ENCODE measurements at places on chromosomes 2 and 18.
A peak's percentile ranks its signal among the peaks of the same experiment; 100 is the strongest.

DNA sequence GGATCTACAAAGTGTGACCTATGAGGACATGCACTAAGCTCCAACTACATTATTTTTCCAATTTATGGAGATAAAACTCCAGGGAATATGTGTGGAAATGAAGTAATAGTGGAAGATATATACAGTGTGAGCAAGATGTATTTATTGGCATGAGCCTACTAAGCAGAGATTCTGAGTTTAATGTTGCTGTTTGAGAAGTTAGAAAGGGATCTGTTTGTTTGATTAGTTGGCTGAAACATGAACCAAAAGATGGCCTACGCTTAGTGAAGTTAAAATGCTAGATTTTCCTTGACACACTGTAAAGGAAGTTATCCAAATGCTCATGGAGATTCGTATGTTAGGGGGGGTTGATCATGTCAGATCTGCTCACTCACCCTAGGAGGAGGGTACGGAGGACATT is 621.7 kb downstream of the TMEM182 start:
- DNase-seq, result no peak

DNA sequence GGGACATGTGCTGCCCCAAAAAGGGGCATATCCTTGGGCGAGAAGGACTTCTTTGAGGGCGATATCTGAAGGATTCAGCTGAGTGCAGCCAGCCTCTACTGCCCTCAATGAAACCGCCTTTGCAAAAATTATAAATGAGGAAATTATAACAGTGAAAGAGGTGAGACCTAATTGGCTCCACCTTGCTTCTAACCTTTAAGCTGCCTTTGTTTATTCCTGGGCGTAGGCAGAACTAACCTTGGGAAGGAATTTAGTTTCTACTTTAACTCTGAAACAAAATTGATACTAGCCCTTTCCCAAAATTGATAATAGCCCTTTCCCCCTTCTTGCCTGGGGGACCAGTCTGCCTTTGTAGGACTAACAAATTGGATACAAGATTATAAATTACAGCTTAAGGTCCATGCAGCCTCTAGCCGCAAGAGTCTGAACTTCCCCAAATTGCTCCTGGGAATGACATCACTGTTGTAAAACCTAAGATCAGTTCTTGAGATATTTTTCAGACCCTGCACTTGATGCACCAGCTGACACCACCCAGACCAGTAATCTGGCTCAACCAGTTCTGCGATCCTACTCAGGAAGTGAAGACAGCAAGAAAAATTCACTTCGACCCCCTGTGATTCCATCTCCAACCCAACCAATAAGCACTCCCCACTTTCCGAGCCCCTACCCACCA is 36.0 kb upstream of the ASAP2 start:
- DNase-seq, result peak; percentile 36

GRCh38 chr18:65768120-65768778 is 17.4 kb downstream of the CDH7 start:
- DNase-seq, result no peak

DNA sequence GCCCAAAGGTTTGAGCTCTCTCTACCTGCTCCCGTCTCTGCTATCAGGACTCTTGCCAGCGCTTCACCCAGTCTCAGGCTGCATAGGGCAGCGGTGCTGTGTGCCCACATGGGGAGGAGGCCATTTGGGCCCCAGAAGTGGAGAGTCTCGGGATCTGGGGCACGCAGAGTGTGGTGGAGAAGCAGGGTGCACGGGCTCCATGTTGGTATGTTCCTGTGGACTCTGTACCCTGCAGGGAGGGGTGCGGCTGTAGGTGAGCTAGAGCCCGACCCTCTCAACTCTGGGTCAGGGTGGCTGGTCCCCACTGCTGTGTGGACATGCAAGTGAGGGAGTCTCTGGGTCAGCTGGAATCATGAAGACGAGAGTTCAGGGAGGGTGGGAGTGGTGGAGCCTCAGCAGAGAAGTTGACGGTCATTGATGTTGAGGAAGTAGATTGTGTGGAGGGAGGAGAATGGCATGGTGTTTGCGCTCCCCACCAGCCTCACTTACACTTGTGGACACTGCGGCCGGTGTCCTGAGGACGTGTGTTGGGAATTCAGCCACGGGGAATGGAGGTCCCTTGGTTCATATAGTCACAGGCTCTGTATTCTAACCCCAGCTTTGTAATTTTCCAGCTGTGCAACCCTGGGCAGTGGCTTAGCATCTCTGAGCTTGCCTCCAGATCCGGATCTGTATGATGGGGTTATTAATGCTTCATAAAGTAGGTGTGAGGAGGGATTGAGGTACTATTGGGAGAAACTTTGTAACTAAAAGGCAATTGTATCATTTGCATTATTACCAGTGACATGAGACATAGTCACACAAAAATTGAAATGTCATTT is 840 bp upstream of the PSD4 start:
- no peak for DNase-seq

- no peak for DNase-seq
Measured at GRCh38 chr2:85766229-85766628, 12.4 kb downstream of the ATOH8 start.

GRCh38 chr18:46222710-46223360 is 118.7 kb downstream of the HAUS1 start:
- DNase-seq, result no peak

- no peak for DNase-seq
Measured at GRCh38 chr2:23556929-23557328, 171.9 kb downstream of the KLHL29 start.

- no peak for DNase-seq
Measured at GRCh38 chr2:221741496-221742211, 169.6 kb upstream of the EPHA4 start.

GRCh38 chr2:65549631-65550030 is 117.2 kb upstream of the SPRED2 start:
- no peak for DNase-seq

GRCh38 chr18:3923750-3924149 is 473.8 kb downstream of the TGIF1 start:
- no peak for DNase-seq

DNA sequence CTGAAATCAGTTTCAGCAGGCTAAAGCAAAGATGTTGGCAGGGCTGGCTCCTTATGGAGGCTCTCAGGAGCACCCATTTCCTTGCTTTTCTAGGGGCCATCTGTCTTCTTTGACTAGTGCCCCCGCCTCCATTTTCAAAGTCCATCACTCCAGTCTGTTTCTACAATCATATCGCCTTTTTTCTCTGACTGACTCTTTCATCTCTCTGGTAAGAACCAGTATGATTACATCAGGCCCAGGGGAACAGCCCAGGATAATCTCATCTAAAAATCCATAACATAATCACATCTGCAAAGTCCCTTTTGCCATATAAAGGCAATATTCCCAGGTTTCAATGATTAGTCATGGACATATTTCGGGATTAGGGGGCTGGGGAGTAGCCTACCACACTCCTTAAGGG is 57.0 kb downstream of the CUL3 start:
- DNase-seq, result no peak

DNA sequence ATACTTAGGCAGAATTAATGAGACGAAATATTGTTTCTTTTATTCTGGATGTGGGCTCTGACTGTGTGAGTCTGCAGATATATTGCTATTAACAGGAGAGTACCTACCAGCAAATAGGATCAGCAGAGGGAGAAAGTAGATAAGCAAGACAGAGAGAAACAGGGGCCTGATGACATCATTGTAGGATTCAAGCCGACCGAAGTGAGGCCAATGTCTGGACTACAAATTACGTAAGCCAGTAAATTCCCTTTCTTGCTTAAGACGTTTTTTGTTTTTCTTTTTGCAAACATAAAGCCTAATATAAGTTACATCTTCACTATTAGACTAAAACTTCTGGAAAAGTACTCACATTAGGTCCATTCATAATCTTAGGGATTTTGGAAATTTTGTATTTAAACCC is 21.4 kb upstream of the PTPRM start:
- DNase-seq, result no peak

DNA sequence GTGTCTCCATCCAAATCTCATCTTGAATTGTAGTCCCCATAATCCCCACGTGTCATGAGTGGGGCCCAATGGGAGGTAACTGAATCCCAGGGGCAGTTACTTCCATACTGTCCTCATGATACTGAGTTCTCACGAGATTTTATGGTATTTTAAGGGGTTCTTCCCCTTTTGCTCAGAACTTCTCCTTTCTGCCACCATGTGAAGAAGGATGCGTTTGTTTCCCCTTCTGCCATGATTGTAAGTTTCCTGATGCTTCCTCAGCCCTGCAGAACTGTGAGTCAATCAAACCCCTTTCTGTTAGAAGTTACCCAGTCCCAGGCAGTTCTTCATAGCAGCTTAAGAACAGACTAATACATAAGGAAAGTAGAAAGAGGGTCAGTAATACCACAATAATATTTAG is 480.4 kb downstream of the KCNJ3 start:
- no peak for DNase-seq

DNA sequence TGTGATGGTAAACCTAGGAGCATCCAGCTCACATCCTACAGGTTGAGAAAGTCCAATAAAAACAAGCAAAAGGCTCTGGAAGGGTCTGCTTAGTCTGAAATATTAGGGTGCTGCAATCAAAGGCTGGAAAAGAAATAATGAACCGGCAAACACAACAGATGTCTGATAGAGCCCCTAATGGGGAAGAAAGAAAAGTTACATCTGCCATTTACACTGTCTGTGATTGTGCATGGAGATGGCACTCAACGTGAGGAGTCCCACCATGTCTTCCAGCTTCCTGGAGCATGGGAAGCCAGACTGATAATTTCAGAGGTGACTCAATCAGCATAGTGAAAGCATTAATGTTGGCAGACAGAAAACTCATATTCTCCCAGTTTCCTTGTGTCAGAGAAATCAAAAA is 307.8 kb downstream of the EPHA4 start:
- no peak for DNase-seq

- no peak for DNase-seq
Measured at GRCh38 chr2:149617476-149617875, 29.9 kb upstream of the MMADHC start.

GRCh38 chr2:88711897-88712296 is 20.4 kb downstream of the RPIA start:
- no peak for DNase-seq
